ENCODE measurements at places on chromosomes 4 and X.

GRCh38 chrX:109880629-109881028 is 122.3 kb upstream of the TMEM164 start:
- DNase-seq, result no peak

GRCh38 chrX:69289793-69290123 is 124.5 kb upstream of the PJA1 start:
- DNase-seq, result no peak

GRCh38 chrX:1075156-1075555 is 137.3 kb downstream of the CRLF2 start:
- no peak for DNase-seq

DNA sequence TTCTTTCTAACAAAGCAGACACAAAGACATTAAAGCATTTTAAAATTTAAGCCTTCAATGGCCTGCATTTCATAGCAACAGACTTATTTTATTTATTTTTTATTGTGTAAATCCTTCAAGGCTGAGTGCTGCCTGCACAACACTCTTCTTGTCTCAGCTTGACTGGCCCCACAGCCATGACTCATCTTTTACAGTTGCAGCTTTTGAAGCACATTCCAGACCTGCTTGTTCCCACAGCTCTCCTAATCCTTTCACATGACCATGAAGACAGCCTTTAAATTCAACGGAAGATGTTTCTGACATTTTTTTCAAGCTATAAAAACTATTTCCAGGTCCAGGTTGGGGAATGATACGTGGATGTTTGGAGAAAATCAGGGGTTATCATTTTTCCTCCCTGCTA is 276.9 kb upstream of the TACR3 start:
- no peak for DNase-seq

- DNase-seq, result no peak
Measured at GRCh38 chr4:16066586-16067128, 17.2 kb downstream of the PROM1 start.

- no peak for DNase-seq
Measured at GRCh38 chr4:87985097-87985886, 9.8 kb downstream of the SPP1 start.

DNA sequence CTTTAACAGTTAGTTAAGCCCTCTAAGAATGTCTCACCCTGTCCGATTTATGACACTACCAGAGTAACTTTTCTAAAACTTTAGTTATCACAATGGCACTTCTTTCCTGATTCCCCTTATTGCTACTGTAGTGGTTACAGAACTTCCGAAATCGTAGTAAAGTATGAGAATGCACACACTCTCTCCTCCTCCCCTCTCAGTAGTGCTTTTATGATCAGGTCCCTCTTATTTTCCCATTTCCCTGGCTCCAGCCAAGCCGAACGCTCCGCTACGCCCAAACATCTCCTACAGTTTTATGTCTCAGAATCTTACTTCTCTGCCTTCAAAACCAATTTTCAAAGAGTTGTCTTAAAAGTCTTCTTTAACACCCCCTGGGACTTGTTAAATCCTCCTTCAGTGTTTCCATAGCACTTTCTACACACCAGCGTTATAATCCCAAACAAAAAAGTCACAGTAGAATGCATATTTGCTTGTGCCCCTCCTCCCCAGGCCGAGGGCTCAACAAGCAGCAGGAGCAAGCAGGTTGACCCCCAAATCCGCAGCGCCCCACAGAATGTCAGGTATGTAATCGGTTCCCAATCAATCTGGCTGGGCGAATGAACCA is 671 bp downstream of the HPF1 start:
- no peak for DNase-seq

GRCh38 chrX:123803331-123803983 is 56.4 kb upstream of the XIAP start:
- DNase-seq, result no peak

DNA sequence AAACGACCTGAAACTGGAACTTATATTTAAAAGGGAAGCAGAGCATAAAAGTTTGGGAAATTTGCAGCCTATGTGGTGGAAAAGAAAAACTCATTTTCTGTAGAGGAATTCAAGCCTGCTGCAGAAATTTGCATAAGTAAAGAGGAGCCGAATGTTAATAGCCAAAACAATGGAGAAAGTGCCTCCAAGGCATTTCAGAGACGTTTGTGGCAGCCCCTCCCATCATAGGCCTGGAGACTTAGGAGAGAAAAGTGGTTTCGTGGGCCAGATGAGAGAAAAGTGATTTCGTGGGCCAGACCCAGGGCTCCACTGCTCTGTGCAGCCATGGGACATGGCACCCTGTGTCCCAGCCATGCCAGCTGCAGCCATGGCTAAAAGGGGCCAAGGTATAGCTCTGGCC is 361.9 kb downstream of the PCDH19 start:
- no peak for DNase-seq

DNA sequence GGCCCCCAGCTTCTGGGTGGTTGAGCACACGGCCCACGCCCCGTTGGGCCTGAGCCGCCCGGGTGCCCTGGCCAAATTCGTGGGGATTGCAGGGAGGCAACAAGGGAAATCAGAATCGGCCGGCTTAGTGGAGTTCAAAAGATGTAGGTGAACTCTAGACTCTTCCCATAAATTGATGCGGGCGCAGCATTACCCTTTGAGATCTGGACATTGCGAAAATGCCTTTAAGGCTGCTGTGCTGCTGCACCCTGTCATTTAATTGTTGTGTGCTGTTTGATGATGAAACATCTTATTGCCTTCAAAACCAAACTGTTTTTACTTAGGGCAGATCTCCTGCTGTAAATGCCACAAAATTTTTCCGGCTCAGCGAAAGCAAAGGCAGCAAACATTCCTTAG is 409 bp upstream of the MPP1 start:
- no peak for DNase-seq

- DNase-seq, result no peak
Measured at GRCh38 chrX:3567686-3568085, 145.8 kb downstream of the PRKX start.

DNA sequence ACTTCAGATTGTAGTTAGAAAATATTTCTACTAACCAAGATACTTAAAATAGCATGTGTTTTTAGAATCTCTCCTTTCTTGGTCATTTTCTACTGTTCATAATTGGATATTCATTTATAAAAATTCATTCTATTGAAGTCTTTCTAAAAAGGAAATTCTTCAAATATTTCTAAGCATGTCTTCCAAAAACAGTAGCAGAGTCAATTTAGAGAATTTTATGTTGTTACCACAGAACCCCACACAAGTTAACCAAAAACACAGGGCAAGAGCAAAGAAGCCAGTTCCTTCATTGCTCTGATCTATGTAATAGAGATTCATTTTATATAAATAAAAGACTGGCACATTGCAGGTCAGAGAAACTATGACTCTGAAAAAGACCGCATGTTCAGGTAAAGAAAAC is 345.1 kb upstream of the PITX2 start:
- DNase-seq, result no peak

DNA sequence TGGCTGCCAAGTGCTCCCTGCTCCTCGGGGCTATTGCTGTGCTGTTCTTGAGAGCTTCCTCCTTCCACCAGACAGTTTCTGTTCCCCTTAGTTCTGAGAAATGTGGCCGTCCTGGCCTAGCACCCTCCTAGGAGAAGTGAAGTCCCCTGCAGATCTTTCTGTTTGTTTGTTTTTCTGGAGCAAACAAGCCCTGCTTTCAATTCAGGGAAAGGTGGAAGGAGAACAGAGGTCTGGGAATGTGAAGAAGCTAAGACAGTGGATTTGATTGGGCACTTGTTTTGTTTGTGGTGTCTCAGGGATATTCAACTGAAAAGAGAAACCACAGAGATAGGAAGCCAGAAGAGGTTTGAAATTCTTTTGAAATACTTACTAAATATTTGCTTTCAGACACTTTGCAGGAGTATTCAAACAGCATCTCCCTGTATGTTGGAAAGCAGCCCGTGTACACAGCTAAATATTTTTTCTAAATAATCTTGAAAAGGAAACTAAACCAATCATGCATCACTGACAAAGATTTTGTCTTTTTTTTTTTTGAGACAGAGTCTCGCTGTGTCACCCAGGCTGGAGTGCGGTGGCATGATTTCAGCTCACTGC is 36.5 kb upstream of the PPM1K start:
- DNase-seq, result peak; percentile 2

DNA sequence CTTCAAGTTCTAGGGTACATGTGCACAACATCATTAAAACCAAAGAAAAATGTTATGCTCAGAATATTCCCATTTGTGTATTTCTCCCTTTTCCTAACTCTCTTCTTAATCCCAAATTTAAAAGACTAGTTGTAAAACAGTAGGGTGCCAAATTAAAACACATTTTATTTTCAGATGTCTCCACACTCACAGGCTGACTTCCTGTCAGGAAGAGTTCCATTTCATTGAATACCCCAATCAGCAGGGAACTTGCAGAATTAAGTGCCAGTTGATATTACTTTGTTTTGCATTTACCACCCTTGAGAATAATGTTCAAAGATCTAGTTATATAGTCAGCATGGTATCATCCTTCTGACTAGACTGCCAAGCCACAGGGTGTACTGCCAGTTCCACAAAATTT is 207.9 kb downstream of the MAB21L2 start:
- DNase-seq, result no peak

DNA sequence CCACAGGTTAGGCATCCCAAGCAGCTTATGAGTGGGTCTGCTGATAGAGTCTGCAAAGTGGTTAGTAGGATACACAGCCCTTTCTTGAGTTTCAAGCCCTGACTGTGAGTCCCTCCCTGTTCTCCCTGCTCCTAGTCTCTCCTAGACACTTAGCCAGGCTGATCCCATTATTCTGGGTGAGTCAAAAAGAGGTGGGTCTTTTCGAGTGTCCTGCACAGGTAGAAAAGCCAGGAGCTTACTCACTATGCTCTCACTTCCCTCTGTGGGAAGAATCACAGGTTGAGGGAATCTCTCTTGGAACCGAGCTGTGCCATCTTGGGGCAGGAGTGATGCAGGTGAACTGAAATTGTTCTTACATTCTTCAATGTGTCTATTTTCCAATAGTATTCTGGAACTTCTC is 29.7 kb downstream of the SCLT1 start:
- DNase-seq, result no peak

- peak; percentile 10 for DNase-seq
Measured at GRCh38 chrX:130994671-130995070, 63.5 kb upstream of the ARHGAP36 start.

GRCh38 chr4:69831646-69832325 is 28.2 kb downstream of the SULT1E1 start:
- DNase-seq, result no peak

DNA sequence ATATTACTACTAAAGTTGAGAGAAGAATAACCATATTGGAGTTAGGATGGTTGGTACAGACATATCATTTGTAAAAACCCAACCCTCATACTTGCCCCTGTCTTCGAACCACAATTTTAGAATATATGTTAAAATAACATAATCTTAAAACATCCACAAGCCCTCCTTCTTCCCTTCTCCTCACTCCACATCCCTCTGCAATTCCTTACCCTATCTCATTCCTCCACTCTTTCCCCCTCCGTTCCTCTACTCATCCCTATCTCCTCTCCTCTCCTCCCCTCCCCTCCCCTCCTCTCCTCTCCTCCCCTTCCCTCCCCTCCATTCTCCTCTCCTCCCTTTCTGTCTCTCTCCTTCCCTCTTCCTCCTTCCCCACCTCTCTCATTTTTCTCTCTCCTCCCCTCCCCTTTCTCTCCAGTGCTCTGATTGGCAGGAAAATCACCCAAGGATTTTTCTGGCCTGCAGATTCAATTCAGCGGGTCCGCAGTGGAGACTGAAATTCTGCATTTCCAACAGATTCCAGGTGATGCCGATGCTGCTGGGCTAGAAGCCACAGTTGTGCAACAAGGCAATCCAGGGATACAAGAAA is 17.4 kb upstream of the ODAM start:
- DNase-seq, result no peak

- DNase-seq, result no peak
Measured at GRCh38 chrX:56791456-56791855, 62.4 kb downstream of the NBDY start.

- DNase-seq, result no peak
Measured at GRCh38 chr4:139229534-139230039, 50.4 kb downstream of the MGARP start.

- no peak for DNase-seq
Measured at GRCh38 chrX:65688403-65688871, 21.0 kb downstream of the MSN start.

DNA sequence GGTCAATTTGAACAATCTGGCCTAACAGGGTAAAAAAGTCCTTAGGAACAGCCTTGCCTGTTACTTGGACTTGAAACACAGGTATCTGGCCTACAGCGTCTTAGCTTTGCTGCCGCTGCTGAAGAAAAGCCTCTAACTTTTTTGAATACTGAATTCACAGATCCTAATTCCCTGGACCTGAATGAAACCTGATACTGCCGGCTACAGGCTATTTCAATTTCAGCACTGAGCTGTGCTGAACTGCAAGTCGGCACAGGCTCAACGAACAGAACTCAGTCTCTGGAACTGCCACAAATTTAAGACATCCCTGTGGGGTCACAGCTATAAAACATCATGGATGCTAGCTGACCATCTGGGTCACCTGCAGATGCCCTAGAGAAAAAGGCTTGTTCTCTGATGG is 7.2 kb downstream of the NR0B1 start:
- DNase-seq, result no peak

- DNase-seq, result no peak
Measured at GRCh38 chrX:1262369-1262768, 6.2 kb upstream of the CSF2RA start.

- DNase-seq, result no peak
Measured at GRCh38 chr4:170657761-170658160, 568.0 kb upstream of the AADAT start.

DNA sequence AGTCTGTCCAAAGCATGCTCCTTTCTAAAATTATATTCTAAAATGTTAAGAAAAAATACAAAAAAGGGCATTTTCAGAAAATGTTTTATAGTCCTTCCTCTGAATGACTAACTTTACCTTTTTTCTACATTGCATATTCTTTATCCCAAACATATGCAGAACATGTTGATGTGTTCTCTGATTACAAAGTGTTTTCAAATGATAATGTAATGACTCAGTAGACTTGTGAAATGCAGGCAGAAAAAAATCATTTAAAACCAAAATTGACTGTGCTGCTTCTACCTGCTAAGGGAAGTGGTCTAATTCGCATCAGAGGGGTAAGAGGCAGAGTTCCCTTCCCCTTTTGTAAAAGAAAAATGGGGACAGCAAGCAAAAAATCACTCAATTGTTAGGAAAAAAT is 22.7 kb upstream of the YTHDC1 start:
- no peak for DNase-seq

DNA sequence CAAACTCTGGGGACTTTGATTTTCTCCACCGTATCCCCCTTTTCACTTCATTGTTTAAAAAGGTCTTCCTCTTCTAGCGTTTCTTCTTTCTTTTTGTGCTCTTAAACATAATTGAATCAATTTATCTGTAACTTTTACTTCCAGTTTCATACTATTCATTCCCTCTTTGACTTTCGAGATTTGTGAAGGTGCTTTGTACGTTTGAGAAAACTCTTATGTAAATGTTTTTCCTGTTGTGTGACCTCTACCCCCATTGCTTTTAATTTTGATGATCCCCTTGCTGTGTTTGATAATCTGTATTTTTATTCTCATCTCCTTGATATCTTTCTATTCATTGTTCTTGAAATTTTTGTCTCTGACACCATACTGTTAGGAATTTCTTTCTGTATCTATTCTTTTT is 4.8 kb downstream of the USP38 start:
- DNase-seq, result no peak

Measured in stimulated activated CD4-positive, alpha-beta T cell treated with anti-CD3 and anti-CD28 coated beads, Interleukin-4, amount 100 ng/mL, for 48 hours (primary cell).